ENCODE measurements at places on chromosomes 6 and 20. TPM values are rescaled to one million over a fixed set of nuclear protein-coding genes. Genes with fewer than 3 reads are reported as not detected.

Gene DOK5
- not detected for total RNA-seq

Gene PSORS1C1
- not detected for total RNA-seq

Gene PACRG
- 1.6 TPM for total RNA-seq

- peaks cover 71% of the 10 kb centered on the region for H3K27me3 ChIP-seq
- peaks cover 7% of the 10 kb centered on the region for H3K36me3 ChIP-seq
- H3K4me1 ChIP-seq: peaks cover 2% of the 10 kb centered on the region
Measured at GRCh38 chr20:58749979-58750378, 57.4 kb downstream of the NPEPL1 start.

DNA sequence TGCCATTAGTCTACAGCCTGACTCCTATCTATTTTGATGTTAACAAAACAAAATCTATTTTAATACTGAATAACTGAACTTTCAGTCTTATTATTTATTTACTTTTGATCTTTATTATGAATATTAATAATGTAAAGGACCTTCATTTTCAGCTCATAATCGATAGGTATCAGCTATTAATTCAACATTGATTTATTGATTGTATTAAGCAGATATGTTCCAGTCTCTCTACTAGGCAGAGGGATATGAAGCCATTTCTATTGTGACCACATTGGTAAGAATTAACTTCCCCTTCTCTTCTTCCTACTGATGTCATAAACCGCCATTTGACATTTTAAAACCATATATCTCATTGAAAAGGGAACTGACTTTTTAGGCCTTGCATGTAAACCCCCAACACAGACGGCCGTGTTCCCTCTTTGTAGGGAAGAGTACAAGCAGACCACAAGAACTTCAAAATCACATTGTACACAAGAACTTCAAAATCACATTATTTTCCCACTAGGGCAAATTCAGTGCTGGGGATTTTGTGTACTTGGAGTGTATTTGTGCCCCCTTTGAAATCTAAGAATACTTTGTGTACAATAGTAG is 69.5 kb upstream of the FABP7 start:
- H3K4me3 ChIP-seq: no peak overlapping the region
- H3K27me3 ChIP-seq: peaks cover 7% of the 10 kb centered on the region

DNA sequence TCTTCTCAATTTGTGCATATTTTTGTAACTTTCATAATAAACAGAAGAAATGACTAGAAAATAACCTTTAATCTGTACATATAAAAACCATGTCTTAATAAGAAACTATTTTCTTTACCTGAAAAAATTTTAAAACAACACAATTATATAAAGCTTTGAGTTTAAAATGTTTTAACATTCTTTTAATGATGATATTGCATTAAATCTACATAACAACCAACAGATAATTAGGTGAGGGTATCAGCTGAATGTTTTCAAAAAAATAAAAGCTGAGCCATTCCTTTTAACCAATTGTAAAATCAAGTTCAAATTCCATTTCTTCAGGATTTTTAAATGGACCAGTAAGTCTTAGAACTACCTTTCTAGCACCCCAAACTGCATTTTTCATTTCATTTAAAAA is 1185.0 kb upstream of the CITED2 start:
- no peaks in the 10 kb centered on the region for H3K36me3 ChIP-seq
- H3K27ac ChIP-seq: no peak overlapping the region
- DNase-seq: no peak
- H3K4me1 ChIP-seq: no peaks in the 10 kb centered on the region

DNA sequence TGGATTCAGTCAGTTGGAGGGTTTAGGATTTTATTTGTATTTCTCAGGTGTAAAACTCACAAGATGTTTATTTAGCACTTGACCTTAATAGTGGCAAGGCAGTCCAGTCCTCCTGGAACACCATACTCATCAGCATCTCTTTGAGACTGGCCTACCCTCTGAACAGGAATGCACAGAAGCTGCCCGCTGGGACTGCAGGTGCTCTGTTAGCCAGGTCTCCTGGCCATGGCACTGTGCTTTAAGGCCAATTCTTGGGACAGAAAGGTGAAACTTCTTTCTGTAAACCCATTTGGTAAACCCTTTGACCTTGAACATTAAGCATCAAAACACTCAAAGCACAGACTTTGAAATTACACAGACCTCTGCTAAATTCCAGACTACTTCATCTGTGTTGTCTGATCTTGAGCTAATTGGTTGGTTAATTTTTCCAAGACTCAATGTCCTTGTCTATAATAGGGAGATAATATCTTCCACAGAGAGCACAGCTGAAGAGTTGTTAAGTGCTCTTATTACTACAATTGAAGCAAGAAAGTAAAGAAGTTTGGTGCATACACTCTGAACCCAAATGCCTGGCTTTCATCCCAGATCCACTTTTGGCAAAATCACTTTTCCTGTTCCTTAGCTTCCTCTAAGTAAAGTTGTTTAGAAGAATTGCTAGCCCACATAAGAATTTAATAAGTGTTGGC is 54.9 kb upstream of the NT5E start:
- H3K27ac ChIP-seq: no peak overlapping the region
- no peak for DNase-seq
- no peak overlapping the region for H3K4me3 ChIP-seq
- H3K36me3 ChIP-seq: no peaks in the 10 kb centered on the region

DNA sequence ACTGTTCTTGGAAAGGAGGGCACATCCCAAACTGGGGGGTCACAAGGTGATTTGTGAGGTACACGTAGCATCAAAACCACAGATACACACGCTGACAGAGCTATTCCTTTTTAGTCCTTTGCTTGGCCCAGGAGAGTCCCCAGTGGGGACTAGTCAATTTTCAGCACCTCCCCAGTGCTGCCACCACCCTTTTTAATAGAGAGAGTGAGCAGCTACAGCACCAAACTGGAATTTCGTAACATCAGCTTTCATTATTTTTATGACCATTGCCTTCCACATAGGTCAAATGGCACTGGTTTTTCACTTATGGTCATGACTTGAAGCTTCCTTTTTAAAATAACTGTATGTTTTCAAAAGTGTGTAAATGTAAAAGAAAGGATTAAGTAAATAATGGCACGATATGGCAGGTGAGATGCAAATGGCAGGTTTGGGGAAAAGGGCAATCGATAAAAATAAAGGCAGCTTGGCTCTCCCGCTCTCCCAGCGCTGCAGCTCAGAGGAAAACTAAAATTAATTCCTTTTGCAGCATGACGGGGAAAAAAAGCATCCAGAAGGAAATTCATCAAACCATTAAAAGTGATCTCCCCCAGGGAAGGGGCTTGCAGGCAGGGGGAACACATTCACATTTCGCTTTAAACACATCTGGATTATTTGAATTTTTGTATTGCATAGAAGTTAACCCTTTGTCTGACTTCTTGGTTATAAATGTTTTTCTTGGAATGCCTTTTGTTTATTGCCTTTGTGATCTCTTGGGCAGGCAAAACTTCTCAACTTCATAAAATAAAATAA is 95.2 kb downstream of the ANKRD60 start:
- no peak overlapping the region for H3K4me3 ChIP-seq
- H3K27me3 ChIP-seq: peaks cover 85% of the 10 kb centered on the region
- peaks cover 4% of the 10 kb centered on the region for H3K36me3 ChIP-seq
- DNase-seq: no peak

DNA sequence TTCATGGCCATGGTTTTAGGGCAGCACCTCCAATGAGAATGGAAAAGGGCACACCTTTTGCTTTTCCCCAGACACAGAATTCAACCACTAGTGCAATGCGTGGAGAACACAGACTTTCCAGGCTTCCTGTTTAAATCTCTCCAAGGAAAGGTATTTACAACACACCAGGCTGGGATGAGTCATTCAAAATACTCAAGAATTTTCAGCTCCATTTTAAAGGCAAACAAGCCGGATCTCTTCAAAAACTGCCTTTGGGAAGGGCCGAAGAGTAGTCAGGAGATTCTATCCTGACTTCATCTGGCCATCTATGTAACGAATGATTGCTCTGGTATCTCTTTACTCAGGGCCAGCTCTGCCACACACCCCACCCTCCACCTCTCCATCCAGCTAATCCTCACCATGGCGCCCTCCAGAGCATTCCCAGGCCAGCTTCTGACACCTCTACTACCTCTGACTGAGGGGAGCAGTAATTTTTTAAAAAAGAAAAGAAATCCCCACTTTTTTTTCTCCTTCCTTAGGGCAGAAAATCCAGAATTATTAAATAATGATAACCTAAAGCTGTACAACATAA is 254.6 kb downstream of the LY86 start:
- DNase-seq: no peak
- peaks cover 30% of the 10 kb centered on the region for H3K27me3 ChIP-seq
- no peak overlapping the region for H3K4me3 ChIP-seq
- H3K27ac ChIP-seq: no peak overlapping the region
- H3K36me3 ChIP-seq: peaks cover 2% of the 10 kb centered on the region
- peaks cover 5% of the 10 kb centered on the region for H3K4me1 ChIP-seq

DNA sequence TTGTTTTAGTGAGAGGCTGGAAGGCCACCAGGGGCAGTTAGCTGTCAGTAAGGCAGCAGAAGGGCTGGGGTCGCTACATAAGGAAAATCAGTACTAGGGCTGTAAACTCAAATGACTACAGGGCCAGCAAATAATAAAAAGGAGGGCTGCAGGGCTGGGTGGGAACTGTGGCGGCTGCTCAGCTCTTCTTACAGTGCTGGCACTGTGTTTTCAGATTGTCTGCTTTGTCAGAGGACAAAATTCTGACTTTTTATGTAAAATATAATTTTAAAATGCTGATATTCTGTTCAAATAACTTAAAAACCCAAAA is 23.2 kb downstream of the HLA-A start:
- peaks cover 36% of the 10 kb centered on the region for H3K4me1 ChIP-seq
- H3K27me3 ChIP-seq: no peaks in the 10 kb centered on the region
- H3K36me3 ChIP-seq: peaks cover 5% of the 10 kb centered on the region

DNA sequence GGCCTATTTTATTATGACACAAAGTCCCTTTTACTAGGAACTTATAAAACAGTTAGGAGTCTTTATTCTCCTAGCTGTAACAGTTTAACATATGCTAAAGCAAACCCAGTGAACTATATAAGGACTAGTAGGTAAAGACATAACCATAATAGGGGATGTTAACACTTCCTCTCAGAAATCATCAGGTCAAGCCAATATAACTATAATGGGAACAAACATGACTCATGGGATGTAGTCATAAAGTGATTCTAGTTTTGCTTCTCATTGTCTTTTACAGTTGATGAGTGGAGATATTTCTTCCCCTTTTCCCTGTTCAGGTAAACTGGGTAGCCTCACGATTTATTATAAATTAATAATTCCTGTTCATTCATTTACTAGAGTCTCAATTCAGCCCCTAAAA is 9.7 kb downstream of the PTCHD4 start:
- no peak overlapping the region for H3K27ac ChIP-seq
- H3K4me3 ChIP-seq: no peak overlapping the region
- H3K27me3 ChIP-seq: no peaks in the 10 kb centered on the region

- no peak overlapping the region for H3K27ac ChIP-seq
- peaks cover 2% of the 10 kb centered on the region for H3K36me3 ChIP-seq
- DNase-seq: no peak
Measured at GRCh38 chr6:159887146-159887545, 3.6 kb upstream of the MAS1 start.

DNA sequence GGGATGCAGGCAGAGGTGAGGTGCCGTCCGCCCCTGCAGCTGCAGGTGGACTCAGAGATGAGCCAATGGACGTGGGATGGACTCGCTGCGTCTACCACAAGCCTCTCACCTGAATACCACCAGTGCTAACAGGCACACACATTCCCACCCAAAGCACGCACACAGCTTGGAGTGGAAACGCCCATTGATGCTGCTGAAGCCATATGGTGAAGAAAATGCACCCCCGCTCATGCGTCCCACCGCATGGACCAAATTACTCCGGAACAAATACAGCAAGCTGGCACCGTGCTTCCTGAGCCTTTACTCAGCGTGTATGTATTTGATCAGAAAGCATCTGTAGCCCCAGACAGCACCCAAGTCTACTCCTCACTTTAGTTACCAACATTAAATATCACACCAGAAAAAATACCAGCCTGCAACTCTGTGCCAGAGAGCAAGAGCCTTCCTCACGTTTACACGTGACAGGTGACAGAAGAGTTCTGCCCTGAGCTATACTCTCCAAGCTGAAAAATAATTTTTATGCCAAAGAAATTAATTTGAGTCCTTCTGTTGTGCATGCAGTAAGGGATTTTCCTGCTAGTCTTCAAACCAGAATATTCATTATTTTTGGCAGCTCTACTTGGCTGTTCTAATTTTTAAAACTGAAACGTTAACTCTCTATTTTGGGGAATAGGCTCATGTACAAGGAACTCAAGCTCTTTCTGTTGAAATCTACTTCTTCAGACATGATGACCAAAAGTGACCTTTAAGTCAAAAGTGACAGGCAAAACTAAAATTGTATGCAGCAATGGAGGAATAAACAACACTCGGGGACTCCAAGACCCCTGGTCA is 58.2 kb upstream of the SYNDIG1 start:
- peaks cover 28% of the 10 kb centered on the region for H3K27me3 ChIP-seq
- H3K4me3 ChIP-seq: no peak overlapping the region
- H3K4me1 ChIP-seq: no peaks in the 10 kb centered on the region
- DNase-seq: no peak

DNA sequence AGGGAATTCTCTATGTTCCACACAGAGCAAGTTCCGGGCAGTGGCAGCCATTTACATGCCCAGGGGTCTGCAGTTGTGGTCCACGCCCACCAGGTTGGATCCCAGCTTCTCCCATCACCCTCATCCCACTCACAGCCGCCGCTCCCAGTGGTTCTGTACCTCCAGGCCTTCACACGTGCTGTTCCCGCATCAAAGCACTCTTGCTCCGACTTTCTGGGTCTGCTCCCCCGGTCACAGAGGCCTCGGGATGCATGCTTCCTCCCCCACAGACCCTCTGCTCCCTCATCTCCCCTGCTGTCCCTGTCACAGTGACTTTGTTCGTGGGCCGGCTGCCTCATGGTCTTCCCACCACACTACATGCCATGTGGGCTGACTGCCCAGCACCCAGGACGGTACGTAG is 332.5 kb downstream of the TAF4 start:
- DNase-seq: no peak
- H3K36me3 ChIP-seq: no peaks in the 10 kb centered on the region

DNA sequence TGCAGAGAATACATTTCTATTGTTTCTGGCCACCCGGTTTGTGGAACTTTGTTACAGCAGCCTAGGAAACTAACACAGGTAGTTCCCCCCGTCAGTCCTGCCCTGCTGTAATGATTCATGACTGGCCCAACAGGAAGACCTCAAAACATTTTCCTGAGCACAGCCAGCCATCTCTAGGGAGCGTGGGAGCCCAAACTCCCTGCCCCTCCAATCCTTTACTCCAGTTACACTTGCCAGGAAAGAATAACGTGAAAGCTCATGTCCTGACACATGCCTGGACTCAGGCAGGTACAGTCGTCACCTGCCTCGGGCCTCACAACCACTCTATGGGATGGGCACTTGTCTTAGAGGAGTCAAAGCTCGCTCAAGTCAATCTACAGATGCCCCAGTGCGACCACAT is 8.4 kb downstream of the TXNDC5 start:
- H3K27ac ChIP-seq: no peak overlapping the region
- no peak overlapping the region for H3K4me3 ChIP-seq
- DNase-seq: no peak
- H3K27me3 ChIP-seq: no peaks in the 10 kb centered on the region
- H3K4me1 ChIP-seq: peaks cover 5% of the 10 kb centered on the region
- H3K36me3 ChIP-seq: peaks cover 18% of the 10 kb centered on the region

GRCh38 chr6:130140084-130140483 is 82.7 kb downstream of the SAMD3 start:
- H3K4me1 ChIP-seq: peaks cover 31% of the 10 kb centered on the region
- H3K4me3 ChIP-seq: no peak overlapping the region
- no peak for DNase-seq
- H3K27me3 ChIP-seq: no peaks in the 10 kb centered on the region
- no peak overlapping the region for H3K27ac ChIP-seq
- H3K36me3 ChIP-seq: peaks cover 19% of the 10 kb centered on the region
